ENCODE measurements at places on chromosomes 13 and 19.

- DNase-seq = no peak
Observed at GRCh38 chr13:29484236-29484635, 111.3 kb downstream of the SLC7A1 start.

GRCh38 chr13:60514891-60515290 lies 117.9 kb downstream of the TDRD3 start:
- no peak for DNase-seq

DNA sequence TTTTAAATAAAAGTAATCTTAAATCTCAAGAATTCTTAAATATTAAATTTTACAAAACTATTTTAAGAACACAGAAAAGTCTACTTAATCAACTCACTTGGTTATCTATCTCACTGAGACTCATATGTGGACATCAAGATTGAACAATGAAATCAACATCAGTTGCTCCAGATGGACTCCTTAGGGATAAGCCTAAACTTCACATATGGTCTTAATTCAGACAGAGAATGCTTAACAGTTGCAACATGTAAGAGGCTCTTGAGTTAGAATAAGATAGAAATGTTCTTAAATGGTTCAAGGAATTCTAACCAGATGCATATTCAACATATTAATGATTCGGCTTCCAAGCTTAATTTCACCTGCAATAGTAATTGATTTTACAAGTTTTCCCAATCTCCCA lies 1730.9 kb downstream of the PCDH9 start:
- no peak for DNase-seq

DNA sequence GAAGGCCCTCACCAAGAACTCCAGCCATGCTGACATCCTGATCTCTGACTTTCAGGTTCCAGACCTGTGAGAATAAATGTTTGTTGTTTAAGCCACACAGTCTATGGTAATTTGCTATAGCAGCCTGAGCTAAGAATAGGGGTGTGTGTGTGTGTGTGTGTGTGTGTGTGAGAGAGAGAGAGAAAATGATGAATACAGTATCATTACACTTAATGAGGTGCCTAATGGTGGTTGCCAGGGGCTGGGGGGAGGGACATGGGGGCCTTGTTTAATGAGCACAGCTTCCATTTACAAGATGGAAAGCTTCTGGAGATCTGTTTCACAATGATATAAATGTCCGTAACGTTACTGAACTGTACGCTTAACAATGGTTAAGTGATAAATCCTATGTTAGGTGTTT lies 53.8 kb upstream of the LATS2 start:
- no peak for DNase-seq

- DNase-seq = no peak
Observed at GRCh38 chr13:43686557-43686956, 100.2 kb downstream of the ENOX1 start.

DNA sequence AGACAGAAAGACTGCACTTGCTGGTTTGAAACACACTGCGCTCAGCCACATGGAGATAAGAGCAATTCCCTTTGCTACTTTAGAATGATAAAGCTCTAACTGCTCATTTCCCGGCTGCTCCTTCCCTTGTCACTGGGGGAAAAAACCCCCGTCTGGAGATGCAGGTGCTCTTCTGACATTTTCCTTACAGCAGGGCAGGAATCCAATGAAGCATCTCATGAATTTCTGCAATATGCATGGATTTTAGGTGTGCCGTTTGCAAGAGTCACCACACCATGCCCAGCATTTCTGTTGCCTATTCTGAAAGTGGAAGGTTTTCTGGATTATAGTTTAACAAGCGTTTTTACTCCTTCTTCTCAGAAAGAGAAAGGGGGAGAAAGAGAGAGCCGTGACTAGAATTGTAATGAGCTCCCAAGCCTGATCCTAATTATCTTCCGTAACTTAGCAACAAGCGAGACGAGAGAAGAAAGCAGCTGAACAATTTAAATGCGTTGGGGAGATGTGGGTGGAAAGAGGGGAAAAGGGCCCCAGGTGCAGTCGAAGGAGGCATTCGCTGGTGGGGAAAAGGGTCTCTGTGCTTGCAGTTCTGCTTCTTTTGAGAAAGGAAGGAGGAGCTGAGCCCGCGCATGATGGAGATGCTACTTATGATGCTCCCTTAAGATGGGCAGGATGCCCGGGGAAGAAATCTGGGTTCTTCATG lies 76.6 kb upstream of the SPATA13 start:
- DNase-seq = no peak

DNA sequence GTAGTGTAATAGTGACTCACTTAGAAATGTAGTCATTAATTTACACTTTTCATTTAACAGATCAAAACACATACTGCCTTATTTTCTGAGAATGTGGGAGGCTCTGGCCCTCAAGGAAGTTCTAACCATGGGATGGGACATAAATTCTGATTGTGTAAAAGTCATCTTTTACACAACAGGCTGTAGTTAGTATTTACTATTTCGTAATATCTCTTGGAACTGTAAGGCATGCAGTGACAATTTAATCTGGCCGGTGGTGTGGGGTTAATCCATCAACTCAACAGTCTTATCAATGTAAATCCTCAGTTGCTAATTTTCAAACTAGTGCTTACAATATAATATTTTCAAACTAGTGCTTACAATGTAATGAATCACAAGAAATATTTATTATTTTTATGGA lies 1599.2 kb downstream of the EFNB2 start:
- DNase-seq = no peak
